H1 (cell line): ENCODE measurements at places on chromosomes 2 and 18.

DNA sequence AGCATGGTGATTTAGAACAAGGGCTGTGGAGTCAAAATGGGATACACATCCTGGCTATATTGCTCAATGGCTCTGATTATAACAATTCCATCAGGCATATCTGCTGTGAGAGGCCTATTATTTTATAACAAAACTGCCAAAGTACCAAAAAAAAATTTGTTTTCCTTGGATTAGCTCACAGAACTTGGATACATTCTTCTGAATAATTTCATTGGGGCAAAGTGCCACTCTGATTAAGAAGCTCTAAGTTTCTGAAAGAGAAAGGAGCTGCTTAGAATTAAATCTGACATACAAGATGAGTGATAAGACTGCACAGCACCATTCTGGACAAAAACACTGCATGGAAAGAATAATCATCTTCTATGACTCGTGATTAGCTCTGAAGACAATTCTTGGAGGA is 85.7 kb downstream of the SMC6 start:
- DNase-seq = no peak

DNA sequence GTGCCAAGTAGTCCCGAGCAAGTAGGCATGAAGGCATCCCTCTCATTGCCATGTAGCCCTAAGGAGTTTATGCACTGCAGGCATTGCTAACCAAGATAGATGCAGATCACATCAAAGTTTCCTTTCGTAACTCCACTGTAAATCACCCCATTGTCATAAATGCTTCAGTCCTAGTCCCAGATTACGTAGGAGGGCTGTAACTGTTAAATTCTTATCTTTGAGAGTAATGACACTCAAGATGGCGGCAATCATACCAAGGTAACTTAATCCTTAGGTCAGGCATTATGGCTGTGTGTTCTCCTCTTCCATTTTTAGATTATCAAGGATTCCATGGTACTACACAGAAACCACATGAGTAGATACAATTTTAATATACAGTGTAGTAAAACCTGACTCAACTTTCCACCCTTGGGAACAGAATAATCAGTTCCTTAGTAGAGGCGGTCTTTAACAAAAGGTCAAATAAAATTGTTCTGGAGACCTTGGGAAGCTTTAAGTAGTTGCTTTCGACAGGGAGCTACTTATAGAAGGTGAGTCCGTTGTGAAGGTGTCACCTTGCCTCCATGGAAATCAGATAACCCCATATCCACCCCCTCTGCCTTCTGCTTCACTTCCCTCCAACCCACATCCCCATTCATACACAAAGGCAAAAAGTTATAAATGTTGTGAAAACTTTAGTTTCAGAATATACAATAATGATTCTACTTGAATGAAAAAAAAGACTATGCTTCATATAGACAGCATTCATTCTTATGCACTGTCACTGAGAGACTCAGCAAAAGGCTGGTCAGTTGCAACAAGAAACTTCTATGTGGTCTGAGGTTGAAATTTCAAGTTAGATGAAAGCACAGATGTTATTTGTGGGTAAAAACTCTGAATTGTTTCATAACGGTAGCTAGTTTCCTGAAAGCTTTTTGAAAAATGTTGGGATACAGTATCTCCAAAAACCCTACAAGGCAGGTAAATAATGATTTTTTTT is 64.8 kb upstream of the GALNT5 start:
- DNase-seq = no peak

- no peak for DNase-seq
These were observed 8.0 kb downstream of the GATA6 start for GRCh38 chr18:22177327-22177871.

GRCh38 chr2:98308532-98308931 is 37.7 kb upstream of the CNGA3 start:
- DNase-seq = no peak
